Omental fat pad (tissue), 4 donors: ENCODE measurements at places on chromosomes 4 and X.

DNA sequence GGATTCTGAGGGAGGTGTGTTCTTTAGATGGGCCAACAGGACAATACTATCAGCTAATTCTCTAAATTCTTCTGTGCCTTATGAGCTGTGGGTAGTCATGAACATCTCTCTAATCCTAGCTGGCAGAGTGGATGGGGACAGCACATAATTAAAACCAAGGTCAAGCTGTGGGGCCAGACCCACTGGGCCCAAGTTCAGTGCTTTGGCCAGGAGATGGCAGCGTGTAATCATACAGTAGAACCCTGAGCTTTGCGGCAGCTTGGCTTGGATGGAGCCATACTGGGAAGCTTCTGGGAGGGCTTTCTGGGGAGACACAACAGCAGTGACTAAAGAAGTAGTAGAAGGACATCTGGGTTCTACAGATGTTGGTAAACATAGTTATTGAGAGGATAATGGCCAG is 140.3 kb upstream of the CXCL13 start:
- no peak for DNase-seq

GRCh38 chr4:120691536-120691935 is 231.0 kb downstream of the PRDM5 start:
- DNase-seq, result no peak

- DNase-seq, result no peak
These were observed 91.9 kb upstream of the ZFP42 start for GRCh38 chr4:187903700-187904099.

DNA sequence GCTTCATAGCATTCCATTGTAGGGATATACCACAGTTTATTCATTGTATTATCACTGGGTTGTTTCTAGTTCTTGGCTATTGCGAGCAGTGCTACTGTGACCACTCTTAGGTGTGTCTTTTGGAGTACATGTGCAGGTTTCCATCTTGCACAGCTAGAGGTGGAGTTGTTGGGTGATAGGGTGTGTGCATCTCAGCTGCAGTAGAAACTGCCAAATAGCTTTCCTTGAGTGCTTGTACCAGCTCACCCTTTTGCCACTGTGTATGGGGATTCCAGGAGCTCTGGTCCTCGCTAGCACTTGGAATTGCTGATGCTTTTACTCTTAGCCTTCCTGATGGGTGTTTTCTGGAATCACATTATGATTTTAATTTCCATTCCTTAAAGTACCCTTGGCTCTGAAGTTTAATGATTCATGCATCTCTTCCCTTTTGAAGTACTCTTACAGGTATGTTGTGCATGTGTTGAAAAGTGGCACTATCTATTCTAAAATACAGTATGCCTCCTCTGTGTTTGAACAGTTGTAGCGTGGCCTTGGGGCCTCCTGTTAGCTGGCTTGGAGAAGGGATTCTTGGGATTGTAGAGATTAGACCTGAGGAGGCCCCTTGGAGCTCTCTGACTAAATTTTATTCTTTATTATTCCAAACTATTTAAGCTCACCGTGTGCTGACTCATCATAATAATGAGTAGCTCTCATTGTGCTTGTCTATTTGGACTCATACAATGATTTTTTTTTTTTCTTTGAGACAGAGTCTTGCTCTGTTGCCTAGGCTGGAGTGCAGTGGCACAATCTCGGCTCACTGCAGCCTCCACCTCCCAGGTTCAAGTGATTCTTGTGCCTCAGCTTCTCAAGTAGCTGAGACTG is 38.4 kb downstream of the HTT start:
- no peak for DNase-seq

GRCh38 chr4:915595-915994 is 16.5 kb downstream of the GAK start:
- DNase-seq, result no peak

DNA sequence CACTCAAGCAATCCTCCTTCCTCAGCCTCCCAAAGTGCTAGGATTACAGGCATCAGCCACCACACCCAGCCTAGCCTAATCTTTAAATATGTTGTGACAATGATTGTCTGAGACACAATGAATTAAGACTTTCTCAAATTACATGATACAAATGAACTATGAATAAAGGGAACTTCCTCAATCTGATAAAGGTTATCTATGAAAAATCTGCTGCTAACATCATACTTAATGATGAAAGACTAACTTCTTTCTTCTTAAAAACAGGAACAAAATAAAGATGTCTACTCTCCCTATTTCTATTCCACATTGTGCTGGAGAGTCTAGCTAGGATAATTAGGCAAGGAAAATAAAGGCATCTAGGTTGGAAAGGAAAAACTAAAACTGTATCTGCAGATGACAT is 60.0 kb downstream of the PDHA1 start:
- DNase-seq, result no peak

DNA sequence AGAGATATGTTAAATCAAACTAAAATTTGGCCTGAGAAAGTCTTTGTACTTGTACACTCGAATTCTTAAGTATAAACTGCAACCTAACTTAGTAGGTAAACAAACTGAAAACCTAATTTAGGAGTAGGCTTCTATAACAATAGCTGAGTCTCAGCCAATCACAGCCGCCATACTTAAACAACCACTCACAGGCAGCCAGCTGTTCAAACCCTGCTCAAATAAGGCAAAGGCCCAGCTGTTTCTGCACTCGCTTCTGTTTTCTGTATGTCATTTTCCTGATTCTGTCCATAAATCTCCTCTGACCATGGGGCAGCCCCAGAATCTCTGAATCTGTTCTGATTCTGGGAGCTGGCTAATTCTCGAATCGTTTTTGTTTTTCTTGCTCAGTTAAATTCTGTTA is 7.8 kb upstream of the PLS3 start:
- DNase-seq, result no peak

- DNase-seq, result no peak
These were observed 393.3 kb upstream of the TRAM1L1 start for GRCh38 chr4:117478702-117479101.

GRCh38 chr4:100936661-100937375 is 410.5 kb downstream of the PPP3CA start:
- DNase-seq, result no peak

- DNase-seq, result no peak
These were observed 56.3 kb downstream of the SHISA3 start for GRCh38 chr4:42453612-42454011.

GRCh38 chrX:56026815-56027214 is 205.3 kb upstream of the KLF8 start:
- no peak for DNase-seq

DNA sequence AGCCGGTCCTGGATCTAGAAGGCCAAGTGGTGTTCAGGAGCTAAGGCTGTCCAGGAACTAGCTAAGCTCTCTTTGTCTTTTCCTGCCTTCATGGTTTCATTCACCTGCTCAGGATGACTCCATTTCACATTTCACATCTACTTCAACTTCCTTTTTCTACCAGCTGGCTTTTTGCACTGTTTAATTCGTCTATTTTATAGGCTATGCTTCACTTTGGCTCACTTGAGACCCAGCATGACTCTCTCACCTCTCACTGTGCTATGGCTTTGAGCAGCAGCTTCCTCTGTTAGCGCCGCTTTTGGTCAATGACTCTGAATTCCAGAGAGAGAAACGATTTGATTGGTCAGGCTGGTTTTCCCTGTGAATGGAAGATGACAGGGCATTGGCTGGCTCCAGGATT is 213.5 kb upstream of the CLNK start:
- no peak for DNase-seq

DNA sequence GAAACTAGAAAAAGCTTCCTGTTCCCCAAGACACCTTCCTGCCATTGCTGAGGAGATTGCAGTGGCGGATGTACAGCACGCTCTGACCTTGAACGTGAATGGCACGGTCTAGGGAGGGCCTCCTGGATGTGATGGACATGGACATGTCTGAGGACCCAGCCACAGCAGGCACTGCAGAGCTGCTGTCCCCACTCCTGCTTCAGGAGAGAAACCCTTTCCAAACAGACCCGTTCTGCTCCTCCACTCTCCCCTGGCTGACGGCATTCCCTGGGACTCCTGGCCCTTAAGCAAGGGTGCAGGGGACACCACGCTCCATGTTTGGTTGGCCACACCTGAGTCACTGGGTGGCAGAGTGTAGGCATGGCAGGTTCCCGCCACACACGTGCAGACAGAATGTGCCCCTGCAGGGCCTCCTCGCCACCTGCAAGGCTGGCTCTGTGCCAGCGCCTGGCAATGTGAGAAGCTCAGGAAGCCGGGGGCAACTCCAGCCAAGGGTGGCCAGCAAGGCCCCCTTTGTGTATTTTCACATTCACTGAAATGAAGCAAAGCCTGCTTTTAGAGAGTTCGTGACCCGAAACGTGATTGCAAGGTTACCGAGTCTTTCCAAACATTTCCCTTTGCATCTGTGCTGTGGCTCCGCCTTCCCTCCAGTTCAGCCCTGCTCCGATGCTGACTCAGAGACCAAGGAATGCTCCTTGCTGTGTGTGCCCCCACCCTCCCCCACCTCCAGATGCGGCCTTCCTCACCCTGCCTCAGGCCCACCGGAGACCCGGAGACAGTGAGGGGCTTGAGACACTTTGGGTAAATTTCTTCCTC is 46.1 kb downstream of the HTRA3 start:
- no peak for DNase-seq

GRCh38 chr4:1945124-1945895 is 63.5 kb downstream of the NELFA start:
- DNase-seq, result no peak

- no peak for DNase-seq
These were observed 162.0 kb downstream of the RNF150 start for GRCh38 chr4:140971077-140971792.

GRCh38 chr4:185265942-185266341 is 56.5 kb downstream of the SNX25 start:
- DNase-seq, result no peak

- peak; percentile 44 for DNase-seq
These were observed 276.7 kb upstream of the KLF3 start for GRCh38 chr4:38387348-38387747.

DNA sequence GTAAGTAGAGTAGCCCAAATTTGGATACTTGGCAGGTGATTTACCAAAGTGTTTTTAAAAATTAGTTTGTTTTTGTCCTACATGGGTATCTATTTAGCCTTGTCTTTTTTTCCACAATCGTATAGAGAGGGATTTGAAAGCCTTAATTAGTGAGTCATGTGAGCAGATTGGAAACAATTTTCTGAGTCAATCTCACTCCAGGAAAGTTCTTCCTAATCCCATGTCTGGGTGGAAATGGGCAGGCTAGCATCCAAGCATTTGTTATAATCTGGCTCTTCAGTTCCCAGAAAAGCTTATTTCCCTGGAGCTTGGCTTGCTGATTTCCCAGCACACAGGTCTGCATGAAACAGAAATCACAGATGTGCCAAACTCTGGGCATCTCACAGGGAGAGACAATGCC is 426.9 kb upstream of the BOD1L1 start:
- no peak for DNase-seq

GRCh38 chrX:44570522-44570921 is 27.9 kb upstream of the FUNDC1 start:
- DNase-seq, result no peak

GRCh38 chr4:168487282-168488035 is 7.2 kb upstream of the DDX60L start:
- DNase-seq, result no peak

- no peak for DNase-seq
These were observed 34.9 kb upstream of the USP9X start for GRCh38 chrX:41050359-41050758.

DNA sequence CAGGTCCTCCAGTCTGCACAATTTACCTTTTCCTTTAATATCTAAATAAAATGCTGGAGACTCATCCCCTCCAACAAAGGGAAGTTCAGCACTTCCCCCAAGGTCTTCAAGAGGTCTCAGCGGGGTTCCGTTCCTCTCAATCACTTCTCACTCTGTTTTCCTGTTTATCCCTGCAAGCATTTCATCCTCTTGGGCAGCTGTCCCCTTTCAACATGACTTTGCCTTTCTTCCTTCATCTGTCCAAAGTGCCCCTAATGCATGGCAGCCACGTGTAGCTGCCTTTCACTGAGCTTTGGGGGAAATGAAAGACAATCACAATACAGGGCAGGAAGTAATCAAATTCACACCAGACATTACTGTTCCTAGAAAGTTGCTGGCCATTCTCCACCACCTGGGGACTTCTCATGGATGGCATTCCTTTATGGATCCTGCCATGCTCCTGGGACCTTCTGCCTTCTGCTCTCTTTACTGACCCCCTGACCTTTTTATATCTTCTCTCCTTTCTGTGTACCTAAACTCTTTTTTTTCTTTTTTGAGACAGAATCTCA is 79.7 kb upstream of the USP9X start:
- no peak for DNase-seq

- no peak for DNase-seq
These were observed at the start of gene OCIAD2 for GRCh38 chr4:48906206-48907173. Gene OCIAD2 (minus strand): TSS chr4:48906774. CDS start chr4:48904549, 2,225 bp downstream.

DNA sequence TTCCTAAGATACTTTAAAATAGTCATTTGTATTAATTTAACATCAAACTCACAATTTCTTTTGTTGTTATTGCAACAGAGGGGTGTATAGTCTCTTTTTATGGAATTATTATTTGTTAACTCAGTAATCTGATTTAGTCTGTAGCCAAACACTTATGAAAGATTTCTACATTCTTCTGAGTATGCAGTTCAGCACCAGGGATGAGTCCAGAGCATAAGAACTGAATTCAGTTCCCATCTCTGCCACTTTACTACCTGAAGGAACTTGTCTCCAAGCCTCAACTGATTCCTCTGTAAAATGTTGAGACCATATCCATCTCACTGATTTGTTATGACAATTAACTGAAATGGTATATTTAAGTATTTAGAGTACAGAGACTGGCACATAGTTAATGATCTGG is 45.5 kb downstream of the METTL14 start:
- DNase-seq, result no peak

GRCh38 chr4:146330392-146330791 is 116.1 kb downstream of the REELD1 start:
- no peak for DNase-seq

DNA sequence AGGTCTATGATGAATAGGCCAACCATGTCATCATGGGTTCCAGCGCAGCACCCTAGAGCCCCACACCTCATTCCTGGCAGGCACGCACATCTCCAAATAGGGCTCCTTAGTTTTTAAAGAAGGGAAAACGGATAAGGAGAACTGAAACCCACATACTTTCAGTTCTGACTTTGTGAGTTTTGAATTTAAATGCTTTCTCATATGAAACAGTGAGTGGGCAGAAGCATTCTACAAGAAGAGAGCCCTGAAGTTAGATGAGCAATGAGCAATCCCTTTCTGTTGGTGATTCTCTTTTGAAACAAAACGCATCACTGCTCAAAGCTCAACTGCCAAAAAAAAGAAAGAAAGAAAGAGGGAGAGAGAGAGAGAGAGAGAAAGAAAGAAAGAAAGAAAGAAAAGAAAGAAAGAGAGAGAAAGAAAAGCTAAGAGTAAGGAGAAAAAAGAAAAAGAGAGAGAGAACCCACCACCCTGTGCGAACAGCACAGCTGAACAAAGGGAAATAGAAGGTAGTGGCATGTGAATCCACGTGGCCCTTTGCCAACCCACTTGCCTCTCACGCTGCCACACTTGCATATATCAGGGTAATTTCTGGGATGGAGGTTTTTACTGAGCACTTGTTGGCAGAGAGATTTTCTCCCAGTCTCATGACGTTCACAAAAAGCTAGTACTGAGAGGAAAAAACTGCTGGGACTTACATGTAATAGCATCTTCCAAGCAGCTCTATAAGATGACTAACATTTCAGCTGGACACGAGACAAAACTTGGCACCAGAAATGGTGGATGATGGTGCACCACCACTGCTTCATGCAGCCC is 31.0 kb downstream of the TMSB4X start:
- DNase-seq, result no peak
